Eye (tissue), 1 donor: ENCODE measurements at places on chromosomes 4 and X.
A peak's percentile ranks its signal among the peaks of the same experiment; 100 is the strongest.

- DNase-seq, result peak; percentile 27
Measured at GRCh38 chr4:111501946-111502345, 643.3 kb upstream of the FAM241A start.

GRCh38 chr4:152535360-152535902, 461 bp downstream of the FBXW7 start:
- DNase-seq, result no peak

DNA sequence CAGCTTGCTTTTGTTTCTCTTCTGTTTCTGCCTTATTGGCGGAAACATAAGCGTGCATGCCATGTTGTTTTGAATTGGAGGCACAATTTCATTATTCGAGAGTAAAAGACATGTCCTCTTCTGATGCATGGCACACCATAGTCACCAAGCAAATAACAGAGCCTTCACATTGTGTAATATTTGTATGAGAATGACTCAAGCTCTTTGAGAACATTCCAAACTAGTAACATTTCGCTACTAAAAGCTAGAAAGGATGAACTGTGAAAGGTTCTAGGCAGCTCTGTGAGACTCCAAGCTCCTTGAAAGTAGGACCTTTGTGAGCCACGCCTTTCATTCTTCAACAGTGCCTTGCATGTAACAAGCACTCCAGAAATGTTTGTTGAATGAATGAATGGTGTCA, 9.2 kb upstream of the ANXA3 start:
- no peak for DNase-seq

DNA sequence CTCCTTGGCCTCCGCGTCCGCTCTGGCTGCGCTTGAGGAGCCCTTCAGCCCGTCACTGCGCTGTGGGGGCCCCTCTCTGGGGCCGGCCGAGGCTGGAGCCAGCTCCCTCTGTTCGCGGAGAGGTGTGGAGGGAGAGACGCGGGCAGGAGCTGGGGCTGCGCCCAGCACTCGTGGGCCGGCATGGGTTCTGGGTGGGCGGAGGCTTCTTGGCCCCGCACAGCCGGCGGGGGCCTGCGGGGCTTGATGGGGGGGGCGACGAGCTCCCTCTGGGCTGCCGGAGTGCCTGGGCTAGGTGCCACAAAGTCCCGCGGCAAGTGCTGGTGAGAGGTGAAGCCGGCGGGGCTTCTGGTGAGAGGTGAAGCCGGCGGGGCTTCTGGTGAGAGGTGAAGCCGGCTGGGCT, 61.9 kb downstream of the ANKRD50 start:
- DNase-seq, result no peak

DNA sequence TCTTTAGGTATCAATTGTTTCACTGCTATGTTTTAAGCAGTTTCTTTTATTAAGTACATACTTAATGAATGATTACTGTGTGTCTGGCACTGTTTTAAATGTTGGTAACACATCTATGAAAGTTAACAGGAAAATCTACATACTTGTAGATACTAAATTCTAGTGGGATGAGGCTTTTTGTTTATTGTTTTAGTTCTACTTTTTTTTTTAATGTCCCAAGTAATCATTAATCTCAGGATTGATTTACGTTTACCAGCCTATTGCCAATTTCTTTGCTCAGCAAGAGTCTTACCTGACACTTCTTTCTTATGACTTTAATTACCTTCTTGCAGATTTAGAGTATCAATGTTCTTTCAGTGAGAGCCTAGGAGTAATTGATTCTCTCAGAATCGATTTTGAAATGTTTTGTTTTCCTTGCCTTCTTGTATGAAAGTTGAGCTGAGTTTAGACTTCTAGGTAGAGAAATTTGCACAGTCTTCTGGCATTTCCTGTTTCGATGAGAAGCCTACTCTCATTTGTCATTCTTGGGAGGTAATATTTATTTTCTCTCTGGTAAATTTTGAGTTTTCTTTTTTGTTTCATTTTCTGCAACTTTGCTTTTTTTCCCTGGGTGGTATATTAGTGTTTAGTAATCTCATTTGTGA, 235.2 kb upstream of the ANKRD50 start:
- DNase-seq, result no peak

DNA sequence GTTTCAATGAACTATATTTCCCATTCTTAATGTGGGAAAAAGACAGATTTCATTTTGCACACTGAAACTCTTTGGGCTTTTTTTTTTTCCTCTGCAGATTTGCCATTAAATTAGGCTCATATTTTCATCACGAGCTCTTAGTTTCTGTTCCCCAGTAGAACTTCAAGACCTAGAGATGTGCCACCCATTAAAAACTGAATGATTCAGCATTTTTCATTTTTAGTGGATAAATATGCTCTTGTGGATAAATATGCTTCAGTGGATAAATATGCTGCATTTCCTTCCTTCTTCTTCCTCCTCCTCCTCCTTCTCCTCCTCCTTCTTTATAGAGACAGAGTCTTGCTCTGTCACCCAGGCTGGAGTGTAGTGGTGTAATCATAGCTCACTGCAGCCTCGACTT, 322.4 kb upstream of the PRKX start:
- no peak for DNase-seq

- DNase-seq, result no peak
Measured at GRCh38 chr4:110781944-110782343, 159.1 kb upstream of the PITX2 start.

- no peak for DNase-seq
Measured at GRCh38 chr4:87235020-87235671, 14.7 kb upstream of the KLHL8 start.

GRCh38 chr4:173990126-173990868, 293.2 kb downstream of the FBXO8 start:
- peak; percentile 43 for DNase-seq

DNA sequence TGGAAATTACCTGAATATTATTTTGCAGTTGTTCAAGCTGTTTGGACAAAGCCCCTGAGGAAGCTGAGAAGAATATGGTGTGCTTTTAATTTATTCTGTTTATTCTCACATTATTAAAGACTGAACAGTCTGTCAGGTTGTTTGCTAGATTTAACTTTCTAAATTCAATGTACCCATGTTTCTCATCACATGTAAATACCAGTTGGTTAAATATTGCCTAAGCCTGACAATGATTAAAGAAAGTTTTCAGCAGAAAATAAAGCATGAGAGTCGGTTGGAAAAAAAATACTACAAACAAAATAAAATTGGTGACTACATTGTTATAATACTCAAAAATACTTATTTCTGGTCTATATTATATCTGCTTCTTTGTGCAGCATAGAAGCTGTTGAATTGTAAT, 1974.7 kb downstream of the ARAP2 start:
- DNase-seq, result no peak

GRCh38 chr4:8738471-8738931, 133.1 kb downstream of the HMX1 start:
- no peak for DNase-seq

DNA sequence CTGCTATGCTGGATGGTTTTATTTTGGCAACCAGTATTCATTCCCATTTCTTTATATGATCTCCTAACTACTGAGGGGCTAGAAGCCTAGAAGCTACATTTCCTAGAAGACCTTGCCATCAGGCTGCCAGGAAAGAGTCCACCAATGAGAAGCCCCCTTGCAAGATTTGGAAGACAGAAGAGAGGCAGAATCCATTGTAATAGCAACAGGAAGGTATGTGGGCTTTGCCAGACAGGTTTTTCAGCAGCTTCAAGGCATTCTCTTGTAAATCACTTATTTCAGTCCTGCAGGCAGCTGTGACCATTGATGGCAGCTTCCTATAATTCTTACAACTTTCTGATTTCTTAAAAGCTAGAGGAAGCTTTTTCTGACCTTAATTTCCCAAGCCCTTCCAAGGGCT, 148.3 kb upstream of the NHS start:
- no peak for DNase-seq
